AG04449 (cell line): ENCODE measurements at places on chromosomes 3 and 15.

GRCh38 chr3:74080056-74080461, 455.3 kb upstream of the PDZRN3 start:
- DNase-seq, result no peak

DNA sequence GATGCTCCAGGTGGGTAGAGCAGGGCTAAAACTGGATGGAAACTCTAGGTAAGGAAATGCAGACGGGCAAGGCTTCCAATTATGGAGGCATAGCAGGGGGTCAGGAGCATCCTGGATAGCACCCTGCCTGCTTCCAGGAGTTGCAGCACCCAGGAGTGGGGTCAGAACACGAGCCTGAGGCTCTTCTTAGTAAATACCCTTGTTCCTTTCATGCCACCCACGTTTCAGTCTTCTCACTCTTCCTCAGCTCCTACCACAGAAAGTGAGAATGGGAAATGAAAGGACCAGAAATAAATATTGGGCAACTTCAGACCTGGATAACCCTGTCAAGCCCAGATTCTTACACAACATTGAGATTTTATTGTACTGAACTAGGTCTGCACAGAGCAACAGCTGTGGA, 16.4 kb downstream of the CCR1 start:
- DNase-seq, result no peak

GRCh38 chr3:103082501-103082900, 647.7 kb downstream of the ZPLD1 start:
- no peak for DNase-seq

GRCh38 chr3:147297761-147298350, 108.5 kb downstream of the ZIC4 start:
- no peak for DNase-seq

DNA sequence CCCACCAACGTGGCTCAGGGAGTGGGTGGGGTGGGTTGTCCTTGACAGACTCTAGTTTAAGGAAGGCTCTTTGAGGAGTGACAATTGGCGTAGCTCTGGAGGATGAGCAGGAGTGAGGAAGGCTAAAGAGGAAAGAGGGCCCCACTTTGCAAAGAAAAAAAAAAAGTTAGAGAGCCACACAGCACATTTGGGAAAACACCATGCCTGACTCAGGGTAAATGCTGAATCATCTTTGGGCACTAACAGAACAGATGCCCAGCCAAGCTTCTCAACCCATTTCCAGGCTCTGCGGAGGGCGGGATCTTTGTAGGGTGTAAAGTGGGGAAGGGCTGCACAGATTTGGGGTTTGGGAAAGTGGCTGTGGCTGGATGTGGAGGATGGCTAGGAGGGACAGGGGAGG, 179.1 kb upstream of the RGMA start:
- DNase-seq, result no peak

DNA sequence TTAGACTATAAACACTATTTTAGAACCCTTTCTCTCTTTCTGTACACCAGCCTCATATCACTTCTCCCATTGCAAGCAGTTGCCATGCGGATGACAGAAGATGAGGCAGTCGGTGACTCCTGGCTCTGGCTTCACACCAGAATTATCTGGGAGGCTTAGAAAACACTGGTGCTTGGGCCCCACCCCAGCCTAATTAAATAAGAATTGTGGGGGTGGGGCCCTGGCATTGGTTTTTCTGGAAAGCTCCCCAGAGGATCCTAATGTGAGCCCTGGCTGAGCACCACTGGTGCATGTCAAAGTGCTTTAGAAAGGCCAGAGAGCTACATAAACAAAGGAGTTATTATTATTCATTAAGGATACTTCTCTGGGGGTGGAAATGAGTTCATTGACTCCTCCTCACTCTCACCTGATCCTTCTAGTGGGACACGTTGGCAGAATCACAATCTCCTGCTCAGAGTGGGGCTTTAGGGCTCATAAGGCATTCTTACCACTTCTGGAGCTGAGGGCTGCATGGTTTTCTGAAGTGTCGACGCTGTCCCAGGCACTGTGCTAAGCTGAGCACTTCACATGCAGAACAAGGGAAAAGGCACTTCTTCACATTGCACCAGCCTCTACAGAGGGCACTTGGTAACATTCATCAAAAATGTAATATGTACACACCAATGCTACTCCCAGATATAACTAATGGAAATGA, 188.5 kb upstream of the TLE3 start:
- DNase-seq, result no peak

- DNase-seq, result no peak
These were observed 31.6 kb upstream of the ACAD9 start for GRCh38 chr3:128847666-128848370.

- DNase-seq, result no peak
These were observed 206.1 kb downstream of the PDZRN3 start for GRCh38 chr3:73418681-73419080.

GRCh38 chr15:62142736-62143135, 22.3 kb downstream of the C2CD4B start:
- no peak for DNase-seq

DNA sequence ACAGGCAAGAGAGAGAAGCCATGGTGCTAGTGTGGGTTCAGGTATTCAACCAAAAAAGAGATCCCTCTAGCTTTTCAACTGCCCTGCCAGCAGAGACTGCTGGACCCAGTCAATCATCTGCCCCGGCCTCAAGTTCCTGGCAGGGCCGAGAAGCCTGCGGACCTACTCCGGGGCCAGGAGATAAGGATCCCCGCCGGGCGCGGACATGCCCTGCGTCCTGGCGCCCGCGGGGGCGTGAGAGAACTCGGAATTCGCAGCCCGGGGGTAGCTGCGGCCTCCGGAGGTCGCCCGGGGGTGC, 821 bp upstream of the MAGI1 start:
- no peak for DNase-seq

DNA sequence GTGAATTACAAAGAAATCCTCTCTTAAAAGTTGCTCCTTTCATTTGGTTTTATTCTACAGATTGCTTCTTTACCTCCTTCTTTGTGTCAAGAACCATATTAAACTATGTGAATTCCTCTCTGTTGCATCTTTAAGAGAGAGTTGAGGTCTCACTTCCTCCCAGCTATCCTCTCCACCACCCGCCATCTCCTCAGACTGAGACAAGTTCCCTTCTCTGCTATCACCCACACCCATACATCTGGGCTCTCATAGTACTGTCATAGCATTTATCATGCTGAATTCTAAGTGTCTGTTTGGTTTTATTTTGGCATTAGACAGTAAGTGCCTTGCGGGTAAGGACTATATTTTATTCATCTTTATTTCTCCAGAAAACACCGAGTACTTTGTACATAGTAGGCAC, 54.2 kb downstream of the B3GALNT1 start:
- DNase-seq, result no peak

DNA sequence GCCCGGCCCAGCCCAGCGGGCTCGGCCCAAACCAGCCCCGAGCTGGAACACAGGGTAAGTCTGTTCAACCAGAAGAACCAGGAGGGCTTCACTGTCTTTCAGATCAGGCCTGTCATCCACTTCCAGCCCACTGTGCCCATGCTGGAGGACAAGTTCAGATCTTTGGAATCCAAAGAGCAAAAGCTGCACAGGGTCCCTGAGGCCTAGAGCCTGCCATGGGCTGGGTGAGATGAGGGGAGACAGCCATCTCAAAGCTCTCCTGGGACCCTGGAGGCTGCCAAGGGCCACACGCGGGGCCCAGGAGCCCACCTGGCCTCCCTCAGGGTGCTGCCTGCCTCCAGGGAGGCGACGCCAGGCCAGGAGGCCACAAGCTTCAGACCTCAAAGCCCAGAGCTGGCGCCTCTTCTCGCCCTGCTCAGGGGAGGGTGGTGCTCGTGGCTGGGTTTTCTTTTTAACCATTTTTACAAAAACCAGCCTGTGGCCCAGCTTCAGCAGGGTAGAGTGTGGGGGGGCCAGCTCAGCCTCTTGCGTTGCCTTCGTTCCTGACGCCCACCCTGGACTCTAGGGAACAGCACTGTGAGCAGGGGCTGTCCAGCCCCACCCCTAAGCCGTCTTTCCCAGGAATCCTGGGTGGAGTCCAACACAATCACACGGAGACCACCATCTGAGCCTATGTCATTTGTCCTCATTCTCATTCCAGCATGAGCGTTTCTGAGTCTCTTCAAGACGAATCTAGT, 107.0 kb downstream of the ETFA start:
- no peak for DNase-seq

- DNase-seq, result no peak
These were observed 41.9 kb downstream of the GPR160 start for GRCh38 chr3:170079536-170080165.

DNA sequence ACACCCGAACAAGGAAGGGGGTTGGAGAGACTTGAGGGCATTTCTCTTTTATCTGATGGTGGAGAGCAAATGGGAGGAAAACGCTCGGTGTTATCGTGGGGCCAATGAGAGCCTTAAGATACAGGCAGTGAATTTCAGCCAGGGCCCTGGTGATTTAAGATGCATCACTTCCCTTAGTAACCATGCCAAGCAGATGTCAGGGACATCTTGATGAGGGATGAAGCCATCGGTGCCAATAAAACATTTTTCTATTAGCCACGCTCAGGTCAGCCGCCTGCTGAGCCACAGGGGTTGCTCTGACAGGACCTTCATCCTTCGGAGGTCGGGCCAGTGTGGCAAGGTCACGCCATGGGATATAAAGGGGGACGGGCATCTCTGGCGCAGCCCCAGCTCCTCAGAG, 10.6 kb downstream of the IQSEC1 start:
- DNase-seq, result no peak

DNA sequence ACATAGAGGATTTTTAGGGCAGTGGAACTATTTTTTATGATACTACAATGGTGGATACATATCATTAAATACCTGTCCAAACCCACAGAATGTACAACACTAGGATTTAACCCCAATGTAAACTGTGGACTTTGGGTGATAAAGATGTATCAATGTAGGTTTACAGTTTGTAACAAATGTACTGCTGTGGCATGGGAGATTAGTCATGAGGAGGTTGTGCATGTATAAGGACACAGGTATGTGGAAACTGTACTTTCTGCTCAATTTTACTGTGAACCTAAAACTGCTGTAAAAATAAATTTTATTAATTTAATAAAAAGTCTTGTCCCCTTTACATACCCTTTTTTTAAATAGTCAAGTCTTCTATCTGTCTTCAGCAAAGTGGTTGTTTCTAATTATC, 322.5 kb upstream of the EPHA3 start:
- DNase-seq, result no peak

DNA sequence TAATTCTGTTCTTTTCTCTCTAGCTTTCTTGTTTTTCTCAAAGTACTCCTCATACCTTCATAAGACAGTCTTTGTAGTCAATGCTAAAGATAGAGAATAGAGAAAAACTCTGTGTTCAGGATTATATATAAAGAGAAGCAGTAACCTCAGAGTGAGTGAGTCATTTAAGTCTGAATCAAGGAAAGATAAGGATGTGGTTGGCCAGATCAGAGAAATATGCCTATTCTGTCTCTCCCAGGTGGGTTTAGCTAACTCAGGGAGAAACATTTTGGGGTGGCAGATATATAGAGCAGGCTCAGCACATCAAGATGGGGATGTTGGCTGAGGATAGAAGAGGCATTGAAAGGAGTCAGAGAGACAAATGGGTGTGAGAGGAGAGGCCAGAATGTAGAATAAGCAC, 31.4 kb downstream of the GTF2E1 start:
- no peak for DNase-seq

DNA sequence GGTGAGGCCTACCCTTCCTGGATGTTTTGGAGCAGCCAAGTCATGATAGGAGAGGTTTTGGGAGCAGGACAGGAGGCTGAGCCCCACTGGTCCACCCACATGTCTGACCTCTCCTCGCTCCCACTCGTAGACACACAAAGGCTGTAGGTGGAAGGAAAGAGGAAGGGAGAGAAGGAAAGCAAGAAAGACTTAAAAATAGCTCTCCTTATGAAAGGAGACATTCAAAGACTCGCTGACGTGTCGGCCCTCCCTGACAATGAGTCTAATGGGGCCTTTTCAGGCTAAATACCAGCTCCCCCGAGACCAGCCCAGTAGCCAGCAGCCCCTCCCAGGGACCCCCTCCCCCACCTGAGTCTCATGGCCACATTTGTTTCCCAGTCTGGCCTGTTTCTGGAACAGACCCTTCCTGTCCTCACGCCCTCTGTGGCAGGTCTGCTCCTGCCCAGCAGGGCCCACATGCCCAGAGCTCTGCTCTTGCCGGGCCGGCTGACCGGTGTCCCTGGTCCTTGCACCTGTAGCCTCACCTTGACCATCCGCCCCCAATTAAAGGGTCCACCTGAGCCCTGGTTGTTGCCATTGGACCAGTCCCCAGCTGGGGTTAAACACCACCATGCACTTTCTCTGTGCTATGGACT, 49.3 kb downstream of the FGD5 start:
- DNase-seq, result no peak

- no peak for DNase-seq
These were observed 10.1 kb downstream of the PDCD6IP start for GRCh38 chr3:33808559-33808958.

GRCh38 chr3:18447720-18448119, 22.6 kb upstream of the SATB1 start:
- DNase-seq, result no peak

GRCh38 chr3:106217745-106218144, 348.9 kb upstream of the CBLB start:
- no peak for DNase-seq

GRCh38 chr3:106302451-106303221, 433.8 kb upstream of the CBLB start:
- DNase-seq, result no peak

DNA sequence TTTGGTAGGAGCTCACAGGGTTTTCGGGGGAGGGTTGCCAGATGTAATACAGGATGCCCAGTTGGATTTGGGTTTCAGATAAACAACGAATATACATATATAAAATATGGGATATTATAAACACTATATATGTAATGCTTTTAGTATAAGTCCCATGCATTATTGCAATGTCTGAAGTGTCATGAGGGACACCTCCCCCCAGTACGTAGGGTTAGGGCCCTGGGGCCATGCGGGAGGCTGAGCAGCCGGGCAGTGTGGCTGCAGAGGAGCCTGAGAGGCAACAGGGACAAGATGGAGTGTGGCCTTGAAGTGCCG, 148.9 kb downstream of the SMAD6 start:
- no peak for DNase-seq

- DNase-seq, result no peak
These were observed at the start of gene CX3CR1 for GRCh38 chr3:39279745-39280517. CX3CR1 (minus strand) TSS chr3:39280036; CDS start chr3:39266509, 13,527 bp downstream.

DNA sequence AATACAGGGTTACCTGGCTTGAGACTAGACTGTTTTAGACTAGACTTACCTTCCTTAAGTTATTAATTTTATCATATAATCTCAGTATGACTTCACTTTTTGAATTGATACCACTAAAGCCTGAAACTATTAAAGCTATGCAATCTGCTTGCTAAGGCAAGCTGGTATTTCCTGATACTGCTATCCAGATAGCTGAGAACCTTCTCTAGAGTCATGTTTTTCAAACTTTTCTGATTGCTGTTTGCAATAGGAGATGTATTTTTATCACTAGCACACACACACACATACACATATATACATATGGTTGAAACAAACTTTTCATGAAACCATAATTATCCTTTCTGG, 9.3 kb upstream of the MAGI1 start:
- no peak for DNase-seq
